ENCODE measurements at places on chromosomes 3 and 15.

GRCh38 chr15:40336744-40337122, 4.0 kb downstream of the CCDC9B start:
- DNase-seq: no peak

GRCh38 chr3:14363991-14364390, 38.4 kb upstream of the SLC6A6 start:
- DNase-seq: no peak

DNA sequence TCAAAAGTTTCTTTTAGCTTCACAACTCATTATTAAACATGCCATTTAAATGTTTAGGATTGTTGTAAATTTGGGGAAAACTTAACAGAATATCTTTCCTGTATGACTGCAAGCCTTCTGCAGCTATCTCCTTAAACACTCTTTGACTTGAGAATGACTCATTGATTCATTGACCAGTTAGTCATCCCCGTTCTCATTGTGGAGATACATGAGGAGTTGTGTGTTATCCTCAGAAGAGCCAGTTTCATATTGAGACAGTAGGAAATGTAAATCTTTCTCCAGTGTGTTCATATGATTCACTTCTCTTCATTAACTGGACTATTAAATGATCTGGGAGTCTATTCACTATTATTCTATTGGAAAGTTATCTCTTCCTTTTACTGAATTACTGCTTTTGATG, 83.0 kb downstream of the CRYGS start:
- no peak for DNase-seq

DNA sequence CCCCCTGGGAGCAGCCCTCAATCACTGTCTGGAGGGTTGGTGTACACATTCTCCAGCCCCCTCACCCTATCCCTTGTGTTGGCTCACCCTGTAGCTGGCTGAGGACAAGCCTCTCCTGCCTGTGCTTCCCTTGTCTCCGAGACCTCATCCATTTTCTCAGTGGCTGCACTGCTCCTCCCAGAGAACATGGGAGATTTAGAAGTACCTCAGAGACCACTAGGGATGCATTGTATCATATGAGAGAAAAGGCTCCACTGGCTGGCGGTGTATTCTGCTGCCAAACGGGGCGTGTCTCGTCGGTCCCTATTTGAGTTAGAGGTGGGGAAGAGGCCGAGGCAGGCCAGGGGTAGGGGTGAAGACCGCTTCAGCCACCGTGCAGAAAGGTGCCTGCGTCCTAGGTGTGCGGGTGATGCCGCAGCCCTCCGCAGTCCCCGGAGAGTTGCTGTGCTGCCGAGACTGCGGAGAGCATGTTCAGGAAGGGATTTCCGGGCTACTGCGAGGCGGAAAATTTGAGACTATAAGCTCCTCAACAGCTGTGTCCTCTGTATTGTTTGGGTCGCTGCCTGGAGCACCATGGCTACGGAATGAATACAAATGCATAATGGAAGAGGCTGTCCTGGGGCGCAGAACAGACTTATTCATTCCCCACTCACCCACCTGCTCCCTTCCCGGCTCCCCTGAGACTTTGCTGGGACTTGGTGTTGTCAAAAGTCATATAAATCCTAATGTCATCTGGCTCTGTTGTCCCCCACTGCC, 43.8 kb downstream of the SPSB4 start:
- no peak for DNase-seq

- no peak for DNase-seq
Observed at GRCh38 chr3:181534781-181535221, 176.9 kb upstream of the SOX2 start.

Measured in activated naive CD4-positive, alpha-beta T cell treated with Interleukin-2 at 50 U/mL for 16 hours (primary cell).